ENCODE measurements at places on chromosomes 11 and 22.
A peak's percentile ranks its signal among the peaks of the same experiment; 100 is the strongest.

DNA sequence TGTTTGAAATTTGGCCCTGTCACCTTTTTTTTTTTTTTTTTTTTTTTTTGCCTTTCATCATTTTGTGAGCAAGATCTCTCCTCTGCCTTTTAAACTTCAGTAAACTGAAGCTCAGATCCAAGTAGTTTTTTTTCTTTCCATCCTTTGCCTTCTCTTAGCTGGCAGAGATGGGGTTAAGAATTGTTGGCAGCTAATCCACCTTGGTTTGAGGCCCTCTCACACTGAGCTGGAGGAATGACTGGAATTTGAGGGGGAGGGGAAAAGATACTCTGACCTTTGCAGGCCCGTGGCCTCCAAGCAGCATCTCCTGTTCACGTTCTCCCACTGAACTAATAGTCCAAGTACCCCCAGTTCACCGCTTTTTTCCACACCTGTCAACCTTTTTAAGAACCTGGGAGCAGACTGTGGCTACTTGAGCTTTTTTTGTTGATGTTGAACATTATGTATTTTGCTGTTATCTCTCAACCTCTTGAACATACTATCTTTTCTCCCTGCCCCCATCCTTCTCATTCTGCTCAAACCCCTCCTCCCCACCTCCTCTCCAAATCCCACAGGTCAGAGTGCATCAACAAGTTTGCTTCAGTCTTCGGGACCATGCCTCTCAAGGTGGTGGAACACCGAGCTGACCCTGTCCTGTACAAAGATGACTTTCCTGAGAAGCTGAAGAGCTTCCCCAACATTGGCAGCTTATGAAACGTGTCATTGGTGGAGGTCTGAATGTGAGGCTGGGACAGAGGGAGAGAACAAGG is 66.2 kb downstream of the ALX4 start:
- DNase-seq: no peak

DNA sequence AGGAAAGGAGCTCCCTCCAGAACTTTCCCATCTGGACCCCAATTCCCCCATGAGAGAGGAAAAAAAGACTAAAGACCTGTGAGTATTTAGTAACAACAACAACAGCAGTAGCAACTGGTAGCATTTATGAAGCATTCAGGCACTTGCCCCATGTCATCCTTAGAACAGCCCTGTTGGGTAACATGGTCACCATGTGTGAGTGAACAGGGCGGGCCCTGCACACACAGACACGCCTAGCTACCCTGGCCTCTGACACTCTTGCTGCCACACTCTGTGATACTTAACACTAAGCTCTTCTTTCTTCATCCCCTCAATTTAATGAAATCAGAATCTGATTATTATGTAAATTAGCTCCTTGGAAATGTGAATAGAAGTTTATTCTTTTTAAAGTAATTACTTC is 26.1 kb upstream of the SLC25A18 start:
- no peak for DNase-seq

DNA sequence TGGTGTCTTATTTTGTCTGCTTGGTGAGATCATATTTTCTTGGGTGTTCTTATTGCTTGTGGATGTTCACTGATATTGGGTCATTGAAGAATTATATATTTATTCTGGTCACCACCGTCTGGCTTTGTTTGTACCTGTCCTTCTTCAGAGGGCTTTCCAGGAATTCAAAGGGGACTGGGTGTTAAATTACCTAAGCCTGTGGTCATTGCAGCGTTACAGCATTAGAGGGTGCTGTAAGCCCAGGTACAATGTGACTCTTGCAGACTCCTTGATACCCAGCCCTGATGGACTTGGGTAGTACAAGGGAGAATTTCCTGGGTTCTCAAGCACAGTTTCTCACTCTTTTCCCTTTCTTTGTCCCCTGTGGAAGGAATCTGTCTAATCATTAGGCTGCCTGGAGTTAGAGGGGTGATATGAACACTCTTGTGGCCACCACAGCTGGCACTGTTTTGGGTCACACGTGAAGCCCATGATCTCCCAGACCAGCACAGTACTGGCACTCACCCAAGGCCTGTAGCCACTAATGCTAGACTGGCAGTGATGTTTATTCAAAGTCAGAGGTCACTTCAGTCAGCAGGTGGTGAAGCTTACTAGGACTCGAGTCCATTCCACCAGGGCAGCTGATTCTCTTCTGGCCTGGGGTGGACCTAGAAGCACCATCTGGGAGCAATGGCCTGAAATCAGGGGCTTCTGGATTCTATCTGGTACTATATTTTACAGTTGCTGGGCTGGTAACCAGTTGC is 56.1 kb upstream of the NARS2 start:
- no peak for DNase-seq

DNA sequence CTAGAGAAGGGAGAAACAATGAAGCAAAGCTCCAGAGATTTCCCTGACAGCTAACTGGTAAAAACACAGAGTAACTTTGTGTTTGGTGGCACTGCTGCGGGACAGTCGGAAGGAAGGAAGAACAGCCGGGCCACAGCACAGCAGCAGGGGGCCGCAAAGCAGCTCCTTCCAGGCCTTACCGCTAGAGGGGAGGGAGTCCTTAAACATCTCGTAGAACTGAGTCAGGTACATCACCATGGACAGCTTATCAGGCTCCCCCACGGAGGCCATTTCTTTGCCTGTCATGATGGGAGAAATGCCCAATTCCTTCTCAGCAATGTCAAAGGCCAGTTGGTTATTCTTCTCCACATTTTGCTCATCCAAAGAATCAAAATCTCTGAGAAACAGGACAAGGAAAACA is 114.6 kb upstream of the BID start:
- DNase-seq: no peak

GRCh38 chr11:127027789-127028188 is 27.2 kb upstream of the KIRREL3 start:
- no peak for DNase-seq

DNA sequence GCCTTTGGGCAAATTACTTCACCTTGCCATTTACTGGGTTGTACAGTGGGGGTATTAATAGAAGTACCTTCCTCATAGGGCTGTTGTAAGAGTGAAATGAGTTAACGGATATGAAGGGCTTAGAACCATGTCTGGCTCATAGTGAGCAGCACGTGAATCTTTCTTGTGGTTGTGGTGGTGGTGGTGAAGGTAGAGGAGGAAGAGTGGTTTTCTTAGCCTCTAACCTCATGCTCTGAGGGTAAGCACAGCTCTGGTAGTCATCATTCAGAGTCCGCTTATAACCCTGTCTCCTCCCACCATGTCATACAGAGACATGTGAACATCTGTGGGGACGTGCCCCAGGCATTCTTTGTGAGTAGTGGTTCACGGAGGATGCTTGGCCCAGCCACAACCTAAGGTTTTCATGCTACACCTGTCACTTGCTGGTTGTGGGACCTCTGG is 43.6 kb downstream of the TEAD1 start:
- DNase-seq: no peak

DNA sequence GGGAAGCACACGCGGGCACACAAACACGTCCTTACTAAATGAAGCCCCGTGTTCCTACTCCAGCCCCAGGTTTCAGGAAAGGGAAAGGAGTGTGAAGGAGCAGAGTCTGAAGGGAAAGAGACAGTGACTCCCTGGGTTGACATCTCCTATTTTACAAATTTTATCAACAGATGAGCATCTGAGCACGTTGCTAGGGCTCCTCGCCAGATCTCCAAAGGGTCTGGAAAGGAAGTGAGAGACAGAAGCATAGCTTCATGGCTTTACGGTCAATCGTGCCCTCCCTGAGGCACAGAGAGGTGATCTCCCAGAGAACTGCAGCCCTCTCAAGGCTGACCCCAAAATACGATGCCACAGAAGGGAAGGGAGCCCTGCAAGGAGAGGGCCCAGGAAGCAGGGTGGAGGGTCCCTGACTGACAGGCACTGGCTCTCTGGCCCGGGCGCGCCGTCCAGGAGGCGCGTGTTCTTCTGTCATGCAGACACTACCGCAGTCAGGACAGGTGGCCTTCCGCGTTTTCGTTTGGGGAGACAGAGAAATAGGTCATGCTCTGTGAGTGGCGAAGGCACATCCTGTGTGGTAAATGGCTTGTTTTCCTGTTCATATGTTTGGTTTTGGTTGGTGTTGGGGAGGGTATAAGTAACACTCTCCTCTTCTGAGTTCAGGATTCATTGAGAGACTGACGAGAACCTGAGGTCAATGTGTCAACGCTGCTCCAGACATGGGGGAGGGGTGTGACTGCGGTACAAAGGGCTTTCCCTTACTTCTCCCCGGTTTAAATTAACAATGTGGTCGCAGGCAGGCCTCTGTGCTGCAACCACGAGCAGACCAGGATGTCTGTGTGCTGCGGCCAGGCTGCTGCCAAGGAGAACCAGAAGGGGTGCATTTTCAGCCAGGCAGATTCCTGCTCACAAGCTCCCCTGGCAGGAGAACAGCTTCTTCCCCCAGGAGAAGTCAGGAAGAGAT is 813.3 kb downstream of the OPCML start:
- no peak for DNase-seq

GRCh38 chr11:28566339-28567089 is 458.3 kb downstream of the METTL15 start:
- peak; percentile 83 for DNase-seq

All from smooth muscle cell of the brain vasculature (primary cell).